ENCODE measurements at places on chromosomes 3 and 15. TPM values are rescaled to one million over a fixed set of nuclear protein-coding genes. Genes with fewer than 3 reads are reported as not detected.

DNA sequence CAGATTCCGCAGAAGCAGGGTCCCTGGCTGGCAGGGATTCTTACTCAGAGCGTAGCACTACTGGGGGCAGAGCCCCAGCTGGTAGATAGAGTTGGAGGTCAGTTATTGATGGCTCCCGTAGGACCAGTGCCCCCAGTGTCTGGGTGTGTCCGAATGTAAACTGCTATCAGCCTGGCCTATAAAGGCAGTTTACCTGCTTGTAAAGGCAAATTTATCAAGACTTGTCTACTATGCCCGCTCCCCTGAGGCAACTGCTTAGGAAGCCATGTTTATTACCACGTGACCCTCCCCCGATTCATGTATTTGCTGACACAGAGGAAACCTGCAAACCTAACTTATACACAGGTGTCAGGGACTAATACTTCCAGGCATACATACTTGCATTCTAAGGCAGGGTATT, 607 bp upstream of the PPP1R14D start:
- no peaks in the 10 kb centered on the region for H3K36me3 ChIP-seq
- H3K4me1 ChIP-seq: no peaks in the 10 kb centered on the region
- no peak overlapping the region for H3K27ac ChIP-seq
- H3K4me3 ChIP-seq: no peak overlapping the region
- H3K27me3 ChIP-seq: peaks cover 18% of the 10 kb centered on the region

GRCh38 chr3:21691036-21691435, 60.0 kb downstream of the ZNF385D start:
- H3K27ac ChIP-seq: no peak overlapping the region
- no peaks in the 10 kb centered on the region for H3K36me3 ChIP-seq
- H3K4me1 ChIP-seq: no peaks in the 10 kb centered on the region
- no peak for DNase-seq
- no peaks in the 10 kb centered on the region for H3K27me3 ChIP-seq

DNA sequence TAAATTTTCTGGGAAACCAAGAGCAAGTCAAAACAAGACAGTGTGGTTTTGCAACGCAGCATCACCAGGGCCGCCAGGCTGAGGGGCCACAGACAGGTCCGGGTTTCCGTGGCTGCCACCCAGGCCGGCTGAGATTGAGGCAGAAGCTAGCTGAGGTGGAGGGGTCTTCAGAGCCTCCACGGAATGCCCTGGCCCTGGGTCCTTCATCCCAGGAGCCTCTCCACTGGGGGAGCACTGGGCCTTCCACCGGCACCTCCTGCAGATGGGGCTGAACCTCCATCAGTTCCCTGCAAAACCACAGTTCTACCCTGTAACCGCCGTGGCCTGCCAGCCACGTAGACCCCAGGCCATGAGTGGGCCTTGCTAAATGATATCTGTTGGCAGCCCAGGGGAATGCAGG, 152.7 kb downstream of the CHSY1 start:
- peaks cover 5% of the 10 kb centered on the region for H3K36me3 ChIP-seq
- H3K27ac ChIP-seq: no peak overlapping the region

GRCh38 chr3:96803870-96804269, 10.5 kb upstream of the EPHA6 start:
- no peak overlapping the region for H3K27ac ChIP-seq
- H3K4me1 ChIP-seq: no peaks in the 10 kb centered on the region
- no peaks in the 10 kb centered on the region for H3K36me3 ChIP-seq
- DNase-seq: no peak

DNA sequence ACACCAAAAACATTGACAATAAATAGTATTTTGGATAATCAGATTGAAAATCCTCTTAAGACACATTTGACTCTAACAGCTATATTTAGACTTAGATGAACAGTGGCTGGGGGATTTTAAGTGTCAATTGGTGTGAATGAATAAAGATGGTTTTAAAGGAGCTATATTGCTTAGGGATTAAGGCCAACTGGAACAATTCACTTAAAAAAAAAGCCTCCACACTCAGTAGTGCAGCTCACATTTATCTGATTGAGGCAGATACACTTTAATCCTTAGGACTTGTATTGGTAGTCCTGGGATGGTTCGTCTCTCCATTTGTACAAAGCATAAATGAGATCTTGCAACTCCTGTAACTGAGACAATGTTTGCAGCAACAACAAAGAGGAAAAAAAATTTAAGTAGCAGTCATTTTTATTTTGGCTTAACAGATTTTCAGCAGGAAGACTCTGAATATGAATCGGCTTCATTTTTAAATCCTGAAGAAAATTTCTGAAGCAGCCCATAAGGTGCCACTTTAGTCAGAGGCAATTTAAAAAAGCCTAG, 112.0 kb downstream of the UACA start:
- DNase-seq: no peak
- H3K4me1 ChIP-seq: no peaks in the 10 kb centered on the region

DNA sequence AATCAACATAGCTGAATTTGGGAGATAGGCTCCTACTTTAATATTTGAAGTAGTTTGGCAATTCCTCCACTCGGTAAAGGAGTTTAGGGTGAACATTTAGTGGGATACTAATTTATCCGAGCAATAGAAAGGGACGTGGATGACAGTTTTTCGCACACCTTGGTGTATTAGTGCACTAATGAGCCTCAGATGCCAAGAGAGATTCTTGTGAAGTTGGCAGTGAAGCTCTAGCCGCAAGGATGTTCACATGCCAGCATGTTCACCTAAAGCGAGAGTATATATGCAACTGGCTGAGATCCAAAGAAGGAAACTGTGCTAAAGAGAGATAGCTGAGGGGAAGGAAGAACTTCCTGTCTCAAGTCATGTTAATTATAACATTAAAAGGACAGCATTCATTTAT, 58.5 kb downstream of the TGFBR2 start:
- peak overlapping the region; percentile 92 for H3K27ac ChIP-seq
- peak overlapping the region; percentile 72 for H3K4me3 ChIP-seq
- H3K27me3 ChIP-seq: no peaks in the 10 kb centered on the region
- H3K4me1 ChIP-seq: peaks cover 79% of the 10 kb centered on the region
- no peak for DNase-seq

DNA sequence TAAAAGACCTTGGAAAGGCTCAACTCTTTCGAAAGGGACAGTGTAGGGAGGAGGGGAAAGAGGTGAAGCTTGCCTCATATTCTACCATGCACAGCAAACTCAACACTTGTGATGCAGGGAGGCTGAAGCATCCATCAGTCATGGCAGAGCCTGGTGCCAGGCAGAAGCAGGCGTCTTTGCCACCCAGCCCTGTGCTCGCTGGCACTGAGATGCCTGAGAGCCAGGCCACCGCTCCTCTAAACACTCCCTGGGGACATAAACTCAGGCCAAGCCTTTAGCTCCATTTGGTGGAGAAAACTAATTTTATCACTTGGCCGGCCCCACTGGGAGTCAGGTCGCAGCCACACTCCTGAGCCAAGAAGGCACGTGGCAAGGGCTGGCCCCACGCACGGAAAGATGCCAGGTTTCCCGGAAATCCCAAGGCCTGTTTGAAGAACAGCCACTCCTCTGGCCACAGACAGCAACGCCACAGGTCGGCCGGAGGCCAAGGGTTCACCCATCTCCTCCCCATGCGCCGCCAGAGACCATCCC, 30.7 kb downstream of the XXYLT1 start:
- H3K36me3 ChIP-seq: peaks cover 20% of the 10 kb centered on the region
- no peak overlapping the region for H3K4me3 ChIP-seq
- H3K27ac ChIP-seq: no peak overlapping the region
- no peaks in the 10 kb centered on the region for H3K27me3 ChIP-seq
- no peak for DNase-seq
- peaks cover 10% of the 10 kb centered on the region for H3K4me1 ChIP-seq

- H3K27ac ChIP-seq: no peak overlapping the region
- H3K4me3 ChIP-seq: no peak overlapping the region
- no peak for DNase-seq
Measured at GRCh38 chr3:11510356-11510755, 133.4 kb downstream of the VGLL4 start.

- H3K27me3 ChIP-seq: no peaks in the 10 kb centered on the region
- H3K36me3 ChIP-seq: peaks cover 12% of the 10 kb centered on the region
- no peak overlapping the region for H3K4me3 ChIP-seq
- no peak overlapping the region for H3K27ac ChIP-seq
- no peak for DNase-seq
Measured at GRCh38 chr3:16797831-16798230, 86.9 kb upstream of the PLCL2 start.

- no peak overlapping the region for H3K4me3 ChIP-seq
- DNase-seq: no peak
- H3K36me3 ChIP-seq: peaks cover 28% of the 10 kb centered on the region
- H3K4me1 ChIP-seq: peaks cover 38% of the 10 kb centered on the region
- peaks cover 1% of the 10 kb centered on the region for H3K27me3 ChIP-seq
Measured at GRCh38 chr3:43178891-43179366, 73.0 kb upstream of the POMGNT2 start.

The HTR3C gene
- not detected for total RNA-seq

The UTS2B gene
- not detected for total RNA-seq

The MME gene
- 0.17 TPM for total RNA-seq

The CHRNA7 gene
- total RNA-seq: 0.43 TPM

Data from activated naive CD8-positive, alpha-beta T cell treated with anti-CD3 and anti-CD28 coated beads, Interleukin-2, amount 10 ng/mL, durations not matched to agents 7 days and 5 days (primary cell).